Fibroblast of gingiva (primary cell): ENCODE measurements at places on chromosomes 6 and 20.

DNA sequence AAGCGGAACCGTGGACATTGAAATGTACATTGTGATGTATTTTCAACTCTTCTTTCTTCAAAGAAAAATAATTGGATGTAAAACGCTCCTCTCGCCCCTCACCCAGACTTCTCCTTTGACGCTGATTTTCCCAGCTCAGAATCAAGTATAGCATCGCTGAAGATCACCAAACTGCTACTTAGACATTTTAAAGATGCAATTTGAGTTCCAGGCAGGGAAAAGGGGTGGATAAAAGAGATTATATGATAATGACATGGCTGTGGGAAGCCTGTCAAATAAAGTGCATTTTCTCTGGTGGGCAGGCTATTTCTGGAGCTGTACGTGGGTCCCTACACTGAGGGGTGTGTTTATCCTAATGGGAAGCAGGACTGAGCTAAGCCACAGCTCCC lies 240.4 kb downstream of the CDC5L start:
- DNase-seq, result no peak

- DNase-seq, result peak; percentile 34
These were observed 7.9 kb upstream of the GMNN start for GRCh38 chr6:24766680-24767462.

DNA sequence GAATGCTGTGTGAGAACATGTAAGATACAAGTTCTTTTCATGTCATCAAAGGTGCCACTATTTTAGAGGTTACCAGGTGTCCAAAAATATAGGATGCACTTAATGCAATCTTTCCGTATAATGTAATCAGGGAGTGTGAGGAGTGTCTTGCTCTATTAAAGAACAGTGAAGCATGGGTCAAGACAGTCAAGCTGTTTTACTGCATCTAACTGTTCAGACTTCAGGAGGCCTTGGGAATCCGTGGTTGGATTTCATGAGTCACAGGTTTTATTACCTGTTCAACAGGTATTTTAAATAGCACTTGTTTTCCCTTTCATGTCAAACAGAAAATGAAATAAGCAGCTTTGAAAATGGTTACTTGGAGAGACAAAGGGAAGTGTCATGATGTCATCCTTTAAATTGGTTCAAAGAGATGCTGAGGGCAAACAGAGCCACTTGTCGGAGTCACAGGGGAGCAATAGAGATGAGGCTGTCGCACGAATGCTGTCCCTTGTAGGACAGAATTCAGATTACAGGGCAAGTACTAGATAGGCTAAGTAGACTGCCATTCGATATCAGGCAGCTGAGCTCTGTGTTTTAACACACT lies 621.5 kb downstream of the QKI start:
- no peak for DNase-seq

DNA sequence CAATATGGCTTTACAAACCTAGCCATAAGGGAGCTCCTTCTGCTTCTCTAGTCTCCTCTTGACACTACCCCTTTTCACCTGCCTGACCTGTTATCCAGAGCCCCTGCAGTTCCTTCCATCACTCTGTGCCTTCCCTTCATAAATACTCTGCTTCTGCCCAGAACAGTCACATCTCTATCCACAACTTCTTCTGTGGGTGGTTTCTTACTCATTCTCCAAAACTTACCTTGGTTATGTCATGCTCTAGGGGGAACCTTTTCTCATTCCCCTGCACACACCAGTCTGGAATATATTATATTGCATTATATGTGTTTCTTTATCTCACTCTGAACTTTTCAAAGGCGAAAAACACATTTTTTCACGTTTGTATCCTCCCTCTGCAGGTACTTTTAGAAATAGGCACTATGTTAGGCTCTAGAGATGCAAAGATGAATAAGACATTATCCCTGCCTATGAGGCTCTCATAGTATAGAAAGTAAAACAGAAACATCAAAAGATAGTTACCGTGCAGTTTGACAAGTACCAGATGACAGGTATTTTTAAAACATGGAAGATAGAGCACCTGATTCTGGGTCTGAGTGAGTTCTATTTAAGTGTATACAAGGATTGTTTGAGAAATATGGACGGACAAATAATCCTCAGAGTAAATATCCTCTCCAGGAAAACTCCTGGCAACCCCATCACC lies 51.5 kb downstream of the AIG1 start:
- no peak for DNase-seq

- no peak for DNase-seq
These were observed 34.5 kb downstream of the SHLD1 start for GRCh38 chr20:5784735-5785134.

DNA sequence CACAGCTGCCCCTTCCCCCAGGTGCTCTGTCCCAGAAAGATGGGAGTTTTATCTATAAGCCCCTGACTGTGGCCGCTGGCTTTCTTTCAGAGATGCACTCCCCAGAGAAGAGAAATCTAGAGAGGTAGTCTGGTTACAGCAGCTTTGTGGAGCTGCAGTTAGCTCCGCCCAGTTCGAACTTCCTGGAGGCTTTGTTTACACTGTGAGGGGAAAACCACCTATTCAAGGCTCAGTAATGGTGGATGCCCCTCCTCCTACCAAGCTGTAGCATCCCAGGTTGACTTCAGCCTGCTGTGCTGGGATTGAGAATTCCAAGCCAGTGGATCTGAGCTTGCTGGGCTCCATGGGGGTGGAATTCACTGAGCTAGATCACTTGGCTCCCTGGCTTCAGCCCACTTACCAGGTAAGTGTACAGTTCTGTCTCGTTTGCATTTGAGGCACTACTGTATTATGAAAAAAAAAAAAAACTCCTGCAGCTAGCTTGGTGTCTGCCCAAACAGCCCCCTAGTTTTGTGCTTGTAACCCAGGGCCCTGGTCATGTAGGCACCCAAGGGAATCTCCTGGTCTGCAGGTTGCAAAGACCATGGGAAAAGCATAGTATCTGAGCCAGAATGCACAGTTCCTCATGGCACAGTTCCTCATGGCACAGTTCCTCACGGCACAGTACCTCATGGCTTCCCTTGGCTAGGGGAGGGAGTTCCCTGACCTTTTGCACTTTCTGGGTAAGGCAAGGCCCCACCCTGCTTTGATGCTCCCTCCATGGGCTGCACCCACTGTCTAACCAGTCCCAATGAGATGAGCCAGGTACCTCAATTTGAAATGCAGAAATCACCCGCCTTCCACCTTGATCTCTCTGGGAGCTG lies 275.0 kb downstream of the CENPW start:
- DNase-seq, result no peak

DNA sequence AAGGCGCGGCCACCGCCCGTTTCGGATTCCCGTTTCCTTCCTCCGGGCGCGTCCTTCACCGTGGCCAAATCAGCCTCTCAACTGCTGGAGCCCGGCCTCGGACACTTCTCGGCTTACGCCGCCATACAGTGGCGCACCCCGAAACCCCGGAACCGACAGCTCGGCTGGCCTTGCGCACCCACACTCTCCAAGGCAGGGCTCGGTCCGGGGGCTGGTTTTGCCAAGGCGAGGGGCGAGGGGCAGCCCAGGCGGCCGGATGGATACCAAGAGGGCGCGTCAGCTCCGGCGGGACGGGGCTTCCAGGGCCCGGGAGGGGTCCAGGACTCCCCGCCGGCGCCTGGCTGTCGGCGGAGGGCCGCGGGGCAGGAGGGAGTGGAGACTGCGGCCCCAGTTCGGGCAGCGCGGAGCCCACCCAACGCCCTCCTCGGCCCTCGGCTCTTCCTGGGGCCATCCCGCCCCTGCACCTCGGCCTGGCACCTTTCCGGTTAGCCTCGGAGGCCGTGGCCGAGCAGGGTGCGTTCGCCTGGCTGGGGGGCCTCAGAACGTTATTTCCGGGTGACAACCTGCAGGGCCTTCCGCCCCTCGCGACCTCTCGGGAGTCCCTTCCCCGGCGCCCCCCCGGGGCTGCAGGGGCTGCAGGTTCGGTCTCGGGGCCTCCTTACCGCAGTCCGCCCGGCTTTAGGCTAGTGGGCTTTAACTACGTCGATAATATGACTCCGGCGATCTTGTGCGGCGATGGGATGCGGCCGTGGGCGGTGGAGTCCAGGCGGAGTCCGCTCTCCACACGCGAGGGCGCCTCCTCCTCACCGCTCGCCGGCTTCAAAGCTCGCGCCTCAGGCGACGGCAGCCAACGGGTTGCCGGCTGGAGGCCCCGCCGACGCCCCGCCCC lies 697 bp upstream of the CEP43 start:
- no peak for DNase-seq

DNA sequence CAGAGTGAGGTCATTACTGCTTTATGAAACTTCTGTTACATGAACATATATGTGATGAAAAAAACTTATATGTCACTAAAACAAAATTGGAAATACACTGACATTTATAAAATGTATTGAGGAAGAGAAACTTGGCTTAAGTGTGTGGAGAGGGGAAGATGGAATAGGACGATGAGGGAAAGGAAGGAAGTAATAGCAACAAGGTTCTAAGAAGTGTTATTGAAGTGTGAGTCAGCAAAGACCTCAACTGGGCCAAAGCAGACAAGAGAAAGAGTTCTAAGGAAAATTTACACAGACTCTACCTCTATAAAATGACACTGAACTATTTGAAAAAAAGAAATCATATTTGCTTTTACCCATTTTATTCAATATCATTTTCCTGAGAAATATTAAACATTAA lies 38.3 kb downstream of the SNX3 start:
- DNase-seq, result no peak

DNA sequence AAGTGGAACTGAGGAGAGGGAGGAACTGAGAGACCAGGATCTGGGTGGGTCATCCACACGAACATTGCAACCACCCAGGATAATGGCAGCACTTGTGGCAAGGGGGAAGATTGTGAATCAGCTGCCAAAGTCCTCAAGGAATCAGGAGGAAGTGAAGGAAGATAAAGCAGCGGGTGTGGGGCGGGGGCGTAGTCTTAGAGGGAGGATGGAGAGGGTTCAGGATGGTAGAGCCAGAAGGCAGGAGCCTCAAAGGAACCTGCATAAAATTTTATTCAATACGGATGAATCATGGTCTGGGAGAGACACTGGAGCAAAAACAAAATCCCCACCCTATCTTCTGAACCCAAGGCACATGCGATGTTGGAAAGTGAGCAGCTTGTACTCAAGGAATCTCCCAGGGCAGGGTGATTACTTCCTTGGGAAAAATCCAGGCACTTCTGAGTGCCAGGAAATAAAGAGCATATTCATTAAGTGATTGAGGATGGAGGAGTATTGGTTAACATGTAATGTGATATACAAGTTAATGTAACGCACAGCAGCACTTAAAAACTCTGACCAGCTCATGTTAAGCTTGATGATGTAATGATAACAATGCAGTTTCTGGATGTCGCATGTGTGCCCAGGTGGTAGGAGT lies 82.0 kb upstream of the B3GAT2 start:
- DNase-seq, result peak; percentile 19

DNA sequence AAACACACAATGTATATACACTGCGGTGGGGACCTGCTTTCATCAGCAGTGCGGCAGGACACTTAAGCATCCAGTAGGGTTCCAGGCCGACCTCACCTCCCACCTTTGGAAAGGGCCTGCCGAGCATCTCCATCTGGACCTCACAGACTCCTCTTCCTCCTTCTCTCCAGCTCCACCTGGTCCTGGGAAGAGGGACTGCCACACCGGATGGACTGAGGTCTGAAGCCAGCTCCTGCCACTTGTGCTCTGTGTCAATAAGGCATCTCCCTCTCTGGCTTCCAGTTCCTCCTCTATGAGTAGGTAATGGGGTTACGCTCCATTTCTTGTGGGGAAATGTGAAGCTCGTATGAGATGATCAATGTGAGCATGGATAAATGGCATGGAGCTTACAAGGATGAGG lies 19.1 kb upstream of the NNAT start:
- no peak for DNase-seq

GRCh38 chr6:159761129-159761872 lies 544 bp upstream of the ACAT2 start:
- peak; percentile 9 for DNase-seq

- DNase-seq, result peak; percentile 72
These were observed 93.0 kb upstream of the ELOVL5 start for GRCh38 chr6:53441761-53442160.

GRCh38 chr6:1162367-1163275 lies 149.3 kb upstream of the FOXQ1 start:
- no peak for DNase-seq

GRCh38 chr6:105797286-105797979 lies 288.7 kb upstream of the PRDM1 start:
- DNase-seq, result no peak

- no peak for DNase-seq
These were observed 34.0 kb downstream of the HLA-F start for GRCh38 chr6:29757282-29757681.

GRCh38 chr20:25408170-25408547 lies 686 bp downstream of the GINS1 start:
- DNase-seq, result no peak

GRCh38 chr6:142413111-142413510 lies 111.3 kb downstream of the ADGRG6 start:
- DNase-seq, result no peak

DNA sequence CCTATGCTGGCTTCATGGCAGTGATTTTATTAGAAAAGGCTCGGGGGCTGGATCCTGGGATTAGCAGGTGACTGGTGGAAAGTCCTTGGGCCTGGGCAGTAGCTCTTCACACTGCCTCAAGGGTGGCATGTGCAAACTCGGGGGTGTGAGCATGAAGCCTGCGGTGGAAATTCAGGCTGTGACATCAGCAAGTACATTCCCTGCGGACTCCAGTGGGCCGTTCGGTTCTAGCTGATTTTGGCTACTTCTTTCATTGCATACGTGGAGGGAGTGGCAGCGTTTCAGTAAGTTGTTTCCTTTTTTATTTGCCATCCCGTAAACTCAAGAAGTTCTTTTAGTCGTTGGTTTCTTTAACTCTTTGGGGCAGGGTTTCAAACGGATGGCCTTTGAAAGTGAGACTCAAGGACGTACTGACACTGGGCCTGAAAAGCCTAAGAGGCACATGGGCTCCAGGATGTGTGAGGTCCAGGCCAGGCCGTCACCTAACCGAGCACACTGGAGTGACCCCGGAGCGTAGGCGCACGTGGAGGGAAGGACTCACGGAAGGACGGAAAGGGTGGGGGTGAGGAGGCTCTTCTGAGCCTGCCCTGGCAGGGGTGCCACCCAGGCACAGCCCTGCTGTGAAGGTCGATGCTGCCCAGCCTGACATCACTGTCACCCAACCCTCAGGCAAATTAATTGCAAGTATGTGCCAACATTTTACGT lies 104.0 kb upstream of the FRMD1 start:
- DNase-seq, result no peak

DNA sequence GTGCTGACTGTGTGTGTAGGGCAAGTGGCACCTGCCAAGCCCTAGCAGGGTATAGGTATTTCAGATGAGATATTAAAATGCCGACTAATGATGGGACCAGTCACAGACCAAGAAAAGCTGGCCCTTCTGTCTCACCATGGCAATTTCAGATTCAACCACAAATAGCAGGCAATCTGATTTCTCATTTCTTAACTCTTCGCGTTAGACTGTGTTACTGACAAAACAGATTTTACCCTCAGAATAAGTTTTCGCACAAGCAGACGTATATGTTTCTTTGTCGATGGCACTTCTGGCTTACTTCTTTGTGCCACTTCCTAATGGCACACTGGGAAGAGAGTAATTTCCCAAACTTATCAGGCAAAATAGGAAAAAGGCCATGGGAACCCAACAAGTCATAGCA lies 58.7 kb downstream of the CAP2 start:
- no peak for DNase-seq
